Right lung (tissue), 10 donors: ENCODE measurements at places on chromosomes 16 and 17. TPM values are rescaled to one million over a fixed set of nuclear protein-coding genes. Genes with fewer than 3 reads are reported as not detected.

GRCh38 chr17:59565959-59566324, 532 bp downstream of the DHX40 start:
- DNase-seq = peak; percentile 47

DNA sequence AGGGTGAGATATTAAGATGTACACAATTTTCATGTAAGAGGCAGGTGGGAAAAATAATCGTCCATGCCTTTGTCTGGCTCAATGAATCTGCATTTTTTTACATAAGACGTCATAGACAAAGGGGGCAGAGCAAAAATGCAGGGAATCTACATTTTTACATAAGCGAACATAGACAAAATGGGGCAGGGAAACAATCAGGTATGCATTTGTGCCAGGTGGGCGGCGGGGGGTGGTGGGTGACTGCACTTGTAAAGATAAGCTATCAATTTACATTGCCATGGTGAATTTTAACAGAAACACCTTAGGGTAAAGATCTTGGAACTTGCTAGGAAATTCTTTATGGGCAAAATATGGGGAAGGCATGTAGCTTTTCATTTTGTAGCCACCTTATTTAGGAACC, 96.3 kb upstream of the CES5A start:
- no peak for DNase-seq

- no peak for DNase-seq
Observed at GRCh38 chr17:73156887-73157520, 7.8 kb upstream of the SSTR2 start.

- no peak for DNase-seq
Observed at GRCh38 chr17:39107973-39108372, 43.5 kb downstream of the PLXDC1 start.

SLC13A5 gene
- polyA plus RNA-seq = 0.20 TPM
